Inflammatory macrophage (primary cell): ENCODE measurements at places on chromosomes 7 and 10.

- no peak for DNase-seq
Measured at GRCh38 chr10:3258394-3258793, 85.8 kb upstream of the PITRM1 start.

GRCh38 chr10:1213252-1214070, 157.3 kb downstream of the WDR37 start:
- DNase-seq: no peak

DNA sequence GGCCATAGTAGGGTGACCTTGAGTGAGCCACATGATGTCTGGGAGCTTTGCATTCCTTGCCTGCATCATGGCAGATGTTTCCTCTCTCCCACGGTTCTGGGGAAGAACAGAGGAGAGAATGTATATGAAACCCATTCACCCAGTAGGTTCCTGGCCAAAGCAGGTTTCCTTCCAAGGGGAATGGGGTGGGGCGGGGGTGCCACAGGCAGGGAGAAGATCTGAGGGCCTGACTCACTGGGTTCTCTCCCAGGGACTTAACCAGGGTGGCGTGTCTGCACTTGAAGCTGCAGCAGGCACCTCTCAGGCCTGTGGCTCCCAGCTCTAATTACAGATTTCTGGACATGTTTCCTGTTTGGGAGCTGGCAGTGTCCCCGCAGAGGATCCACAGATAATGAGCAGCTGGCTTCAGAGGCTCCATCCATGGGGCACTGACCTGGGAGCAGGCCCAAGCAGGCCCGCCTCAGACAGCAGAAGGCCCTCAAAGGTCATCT, 50.2 kb upstream of the ZMIZ1 start:
- DNase-seq: no peak

DNA sequence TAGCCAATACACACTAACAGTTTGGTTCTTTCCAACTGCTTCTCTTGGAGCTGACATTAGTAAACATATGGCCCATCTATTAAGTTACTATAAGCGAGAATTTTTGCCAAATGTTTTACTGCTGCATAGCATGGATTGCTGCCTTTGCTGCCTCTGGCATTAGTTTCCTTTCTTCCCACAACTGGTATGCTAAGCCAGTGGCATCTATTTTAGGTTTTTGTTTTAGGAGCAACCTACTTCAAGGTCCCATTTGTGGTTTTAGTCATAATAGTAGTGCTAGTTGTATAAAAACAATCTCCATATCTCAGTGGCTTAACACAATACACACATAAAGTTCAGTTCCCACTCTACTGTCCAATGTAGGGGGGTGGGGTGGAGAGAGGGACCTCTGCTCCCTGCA, 25.9 kb upstream of the PANK1 start:
- no peak for DNase-seq

- DNase-seq: no peak
Measured at GRCh38 chr7:77658928-77659327, 37.3 kb upstream of the RSBN1L start.

- no peak for DNase-seq
Measured at GRCh38 chr7:89857767-89858166, 296.5 kb upstream of the STEAP1 start.

DNA sequence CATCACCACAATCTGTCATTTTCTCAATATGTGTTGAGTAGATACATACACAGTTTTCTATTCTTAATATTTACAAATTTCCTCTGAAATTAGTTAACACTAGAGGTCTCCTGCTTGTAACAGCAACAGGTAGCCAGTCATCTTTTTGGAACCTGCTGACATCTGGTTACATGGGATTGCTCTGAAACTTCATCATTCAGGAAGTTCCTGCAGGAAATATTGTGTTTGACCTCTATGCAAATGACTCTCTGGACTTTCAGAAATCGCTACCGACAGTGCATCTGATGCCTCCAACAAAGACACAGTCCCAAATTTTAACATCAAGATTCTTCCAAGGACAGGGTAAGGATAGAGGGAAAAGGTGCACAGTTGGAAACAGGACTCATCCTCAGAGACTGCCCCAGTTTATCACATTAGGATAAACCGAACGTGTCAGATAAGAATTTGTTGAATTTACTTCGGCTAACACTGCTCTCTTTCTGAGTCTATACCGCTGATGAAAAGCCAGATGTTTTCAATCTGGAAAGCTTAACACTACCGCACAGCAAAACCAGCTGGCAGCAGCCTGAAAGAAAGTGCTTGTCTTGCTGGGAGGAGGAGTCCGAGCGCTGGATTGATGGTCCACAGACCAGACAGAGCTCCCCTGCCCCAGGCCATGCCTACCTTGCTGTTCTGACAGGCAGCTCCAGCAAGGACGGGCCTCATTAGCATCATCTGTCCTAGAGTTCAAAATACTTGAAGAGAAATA, 633.4 kb downstream of the PARD3 start:
- no peak for DNase-seq

GRCh38 chr7:130180571-130181262, 24.5 kb downstream of the TMEM209 start:
- DNase-seq: peak; percentile 88

GRCh38 chr7:46155367-46155766, 234.3 kb upstream of the IGFBP3 start:
- no peak for DNase-seq

- DNase-seq: no peak
Measured at GRCh38 chr10:112209684-112210131, 26.1 kb upstream of the GPAM start.

GRCh38 chr10:27986821-27987220, 12.1 kb downstream of the ODAD2 start:
- DNase-seq: no peak

GRCh38 chr10:130357951-130358350, 221.8 kb downstream of the GLRX3 start:
- DNase-seq: no peak

- DNase-seq: no peak
Measured at GRCh38 chr10:10930979-10931743, 86.5 kb upstream of the CELF2 start.
